ENCODE measurements at places on chromosomes 13 and 19.

GRCh38 chr13:65585346-65585745, 1644.8 kb downstream of the PCDH9 start:
- no peak for DNase-seq

- DNase-seq: peak; percentile 47
Measured at GRCh38 chr19:45515081-45515624, 7.9 kb downstream of the VASP start.

DNA sequence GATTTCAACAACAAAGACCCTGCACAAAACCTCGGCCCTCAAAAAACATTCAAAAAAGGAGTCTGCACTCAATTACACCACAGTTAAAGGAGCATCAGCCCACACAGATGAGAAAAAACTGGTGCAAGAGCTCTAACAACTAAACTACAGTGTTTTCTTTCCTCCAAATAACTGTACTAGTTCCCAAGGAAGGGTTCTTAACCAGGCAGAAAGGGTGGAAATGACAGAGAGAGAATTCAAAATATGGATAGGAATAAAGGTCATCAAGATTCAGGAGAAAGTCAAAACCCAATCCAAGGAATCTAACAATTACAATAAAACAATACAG, 176.4 kb upstream of the TRPC4 start:
- no peak for DNase-seq

GRCh38 chr13:52061587-52061986, 37.1 kb downstream of the UTP14C start:
- no peak for DNase-seq

- no peak for DNase-seq
Measured at GRCh38 chr13:41049480-41050440, 11.5 kb upstream of the WBP4 start.

- no peak for DNase-seq
Measured at GRCh38 chr13:41966671-41967070, 5.8 kb upstream of the VWA8 start.

DNA sequence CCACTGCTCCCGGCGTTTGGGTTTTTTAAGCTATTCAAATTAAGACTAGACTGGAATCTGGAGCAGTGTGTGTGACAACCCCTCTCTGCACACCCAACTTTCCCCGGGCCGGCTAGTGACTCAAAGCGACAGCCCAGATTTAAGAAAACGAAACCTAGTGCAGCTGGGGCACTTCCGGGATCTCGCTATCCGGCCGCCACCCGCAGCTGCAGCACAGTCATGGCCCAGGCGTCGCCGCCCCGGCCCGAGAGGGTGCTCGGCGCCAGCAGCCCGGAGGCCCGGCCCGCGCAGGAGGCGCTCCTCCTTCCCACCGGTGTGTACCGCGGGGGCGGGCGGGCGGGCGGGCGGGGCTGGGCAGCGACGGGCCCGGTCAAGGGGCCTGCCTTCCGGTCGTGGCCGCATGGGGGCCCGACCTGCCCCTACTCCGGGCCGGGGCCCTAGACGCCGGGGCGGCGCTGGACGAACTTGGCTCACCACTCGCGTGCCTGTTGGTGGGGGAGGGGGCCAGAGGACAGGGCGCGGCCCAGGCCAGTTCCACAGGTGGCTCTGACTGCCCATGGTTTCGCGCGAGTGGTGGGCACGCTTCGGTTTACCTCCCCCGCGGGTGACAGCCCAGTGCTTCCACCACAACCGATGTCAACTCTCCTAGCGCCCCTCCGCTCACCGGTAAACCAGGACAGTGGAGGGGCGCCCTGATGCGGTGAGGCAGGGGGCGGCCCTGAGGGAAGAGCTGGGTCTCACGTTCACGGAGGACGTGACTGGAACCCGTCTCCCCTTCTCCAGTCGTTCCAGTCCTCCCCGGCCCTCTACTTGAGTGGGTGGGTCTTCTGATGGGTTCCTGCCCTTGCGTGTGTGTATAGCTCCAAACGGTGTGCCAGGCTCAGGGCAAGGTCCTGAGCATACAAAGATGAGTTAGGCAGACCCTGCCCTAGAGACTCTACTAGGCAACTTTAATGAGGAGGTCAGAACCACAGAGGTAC, at the start of gene PHF11:
PHF11 (plus strand) TSS at position 171 of the 980 bp plus-strand sequence; CDS start at position 220, 49 bp downstream.
- DNase-seq: peak; percentile 93

GRCh38 chr13:98537740-98538139, 39.2 kb downstream of the STK24 start:
- no peak for DNase-seq
